ENCODE measurements at places on chromosomes 12 and 14.

GRCh38 chr14:74492776-74493342 lies at the start of gene NPC2:
NPC2 (minus strand) TSS chr14:74493305; CDS start chr14:74493274, 31 bp downstream.
- no peak for DNase-seq

DNA sequence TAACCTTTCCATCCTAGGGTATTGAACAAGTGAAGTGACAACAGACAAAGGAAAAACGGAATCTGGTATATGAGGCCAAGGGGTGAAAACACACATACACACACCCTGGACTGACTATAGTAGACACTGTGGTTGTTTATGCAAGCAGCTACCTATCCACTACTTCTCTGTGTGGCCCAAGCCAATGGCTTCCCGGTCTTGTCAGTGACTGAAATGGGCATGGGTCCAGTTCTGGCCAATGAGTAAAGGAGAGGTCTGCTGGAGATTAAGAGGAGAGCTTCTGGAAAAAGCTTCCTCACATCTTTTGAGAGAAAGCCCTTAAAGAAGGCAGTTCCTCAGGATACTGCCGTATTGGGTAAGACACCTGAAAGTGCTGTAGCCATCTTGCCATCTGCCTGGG lies 19.3 kb downstream of the MBIP start:
- no peak for DNase-seq

- DNase-seq: no peak
Measured at GRCh38 chr12:89883630-89884389, 175.2 kb upstream of the ATP2B1 start.

GRCh38 chr12:114512351-114512750 lies 106.4 kb upstream of the TBX5 start:
- no peak for DNase-seq

GRCh38 chr12:97944576-97944975 lies 482.0 kb downstream of the RMST start:
- DNase-seq: no peak
